ENCODE measurements at places on chromosomes 13 and 19.

GRCh38 chr19:41398598-41398997 is 980 bp downstream of the BCKDHA start:
- no peak for DNase-seq

- peak; percentile 52 for DNase-seq
These were observed 7.7 kb downstream of the PGLYRP1 start for GRCh38 chr19:46014941-46015686.

GRCh38 chr13:50303963-50304721 is 288.9 kb downstream of the KCNRG start:
- no peak for DNase-seq

DNA sequence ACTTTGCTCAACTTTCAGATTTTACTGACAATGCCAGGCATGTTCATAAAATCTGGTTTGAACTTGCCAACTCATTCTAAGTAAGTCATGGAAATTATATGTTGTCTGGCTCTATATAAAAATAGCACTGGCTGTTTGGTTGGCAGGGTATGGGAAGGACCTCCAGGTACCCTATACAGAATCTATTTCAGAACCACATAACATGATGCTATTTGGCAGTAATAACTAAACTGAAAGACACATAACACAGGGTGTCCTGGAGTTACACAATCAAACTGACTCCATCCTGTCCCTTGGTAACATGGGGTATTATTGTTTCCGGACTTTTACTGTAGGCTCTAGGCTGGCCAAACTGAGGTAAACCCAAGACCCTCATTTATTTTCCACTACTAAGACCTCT is 248.8 kb downstream of the RGCC start:
- DNase-seq: no peak
